Heart right ventricle (tissue), 16 donors: ENCODE measurements at places on chromosomes 11 and 22. TPM values are rescaled to one million over a fixed set of nuclear protein-coding genes. Genes with fewer than 3 reads are reported as not detected.

GRCh38 chr11:19519912-19520641 lies 192.6 kb upstream of the NAV2 start:
- H3K4me1 ChIP-seq = no peaks in the 10 kb centered on the region
- no peak overlapping the region for H3K4me3 ChIP-seq
- H3K36me3 ChIP-seq = no peaks in the 10 kb centered on the region
- H3K27ac ChIP-seq = no peak overlapping the region
- DNase-seq = peak; percentile 7
- peaks cover 3% of the 10 kb centered on the region for H3K27me3 ChIP-seq

DNA sequence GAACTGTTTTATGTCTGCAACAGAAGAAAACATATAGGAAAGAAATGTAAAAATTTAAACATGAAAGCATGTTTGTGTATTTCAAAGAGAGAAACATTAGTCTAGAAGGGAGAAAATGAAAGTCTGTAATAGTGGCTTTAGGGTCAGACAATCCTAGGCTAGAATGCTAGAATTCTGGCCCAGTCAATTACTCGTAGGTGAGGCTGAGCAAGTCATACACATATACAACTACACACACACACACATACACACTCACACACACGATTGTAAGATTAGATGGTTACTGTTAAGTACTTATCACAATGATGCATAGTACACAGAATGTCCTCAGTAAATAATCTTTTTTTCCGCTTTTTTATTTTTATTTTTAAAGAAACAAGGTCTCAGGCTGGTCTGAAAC lies 37.7 kb upstream of the PCF11 start:
- no peak overlapping the region for H3K27ac ChIP-seq
- no peaks in the 10 kb centered on the region for H3K4me1 ChIP-seq
- no peaks in the 10 kb centered on the region for H3K27me3 ChIP-seq
- no peak overlapping the region for H3K4me3 ChIP-seq
- DNase-seq = no peak
- no peaks in the 10 kb centered on the region for H3K36me3 ChIP-seq

The PES1 gene
- polyA plus RNA-seq = 26.2 TPM

GRCh38 chr11:115100706-115101105 lies 403.5 kb downstream of the CADM1 start:
- H3K27ac ChIP-seq = no peak overlapping the region
- no peaks in the 10 kb centered on the region for H3K36me3 ChIP-seq
- H3K27me3 ChIP-seq = no peaks in the 10 kb centered on the region
- H3K4me1 ChIP-seq = no peaks in the 10 kb centered on the region
- no peak for DNase-seq

DNA sequence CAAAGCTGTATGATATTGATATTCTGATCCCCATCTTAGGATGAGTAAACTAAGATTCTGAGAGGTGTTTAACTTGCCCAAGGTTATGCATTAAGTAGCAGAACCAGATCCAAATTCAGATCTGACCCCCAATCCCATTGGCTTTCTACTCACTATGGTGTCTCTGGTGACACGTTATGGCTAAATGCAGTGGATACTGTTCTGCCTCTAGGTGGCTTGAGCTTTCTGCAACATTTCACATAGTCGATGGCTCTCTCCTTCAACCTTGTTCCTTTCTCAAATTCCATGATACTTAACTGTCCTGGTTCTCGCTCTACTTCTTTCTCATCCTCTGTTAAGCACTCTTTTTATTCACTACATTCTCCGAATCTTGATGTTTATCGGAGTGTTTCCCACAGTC lies 9.4 kb downstream of the C11orf97 start:
- no peak overlapping the region for H3K27ac ChIP-seq
- no peak overlapping the region for H3K4me3 ChIP-seq
- H3K36me3 ChIP-seq = no peaks in the 10 kb centered on the region
- no peaks in the 10 kb centered on the region for H3K27me3 ChIP-seq

The POU2F3 gene
- 0.03 TPM for polyA plus RNA-seq

- no peaks in the 10 kb centered on the region for H3K36me3 ChIP-seq
- peak; percentile 75 for DNase-seq
- no peak overlapping the region for H3K4me3 ChIP-seq
- peaks cover 18% of the 10 kb centered on the region for H3K4me1 ChIP-seq
- H3K27ac ChIP-seq = peak overlapping the region; percentile 81
- no peaks in the 10 kb centered on the region for H3K27me3 ChIP-seq
Measured at GRCh38 chr22:24894998-24895397, 51.5 kb downstream of the LHFPL7 start.

The GTSE1 gene
- polyA plus RNA-seq = 0.29 TPM

The CSF2RB gene
- polyA plus RNA-seq = 0.81 TPM

DNA sequence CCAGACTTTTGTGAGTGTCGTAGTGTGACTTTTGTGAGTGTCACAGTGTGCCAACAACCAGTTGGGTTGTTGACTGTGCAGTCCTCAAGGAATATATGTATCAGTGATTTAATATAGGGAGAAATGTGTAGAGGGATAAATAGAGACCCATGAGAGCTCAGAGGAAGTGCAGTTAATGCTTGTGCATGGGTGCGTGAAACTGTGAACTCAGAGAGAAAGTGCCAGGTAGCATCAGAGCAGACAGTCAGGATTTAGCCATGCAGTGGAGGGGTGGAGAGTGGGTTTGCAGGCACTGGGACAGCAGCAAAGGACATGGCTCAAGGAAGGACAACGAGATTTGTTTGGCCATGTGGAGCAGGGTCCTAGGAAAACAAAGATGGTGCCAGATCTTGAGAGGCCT lies 33.6 kb downstream of the YWHAH start:
- no peaks in the 10 kb centered on the region for H3K4me1 ChIP-seq
- no peak for DNase-seq
- H3K4me3 ChIP-seq = no peak overlapping the region
- no peaks in the 10 kb centered on the region for H3K36me3 ChIP-seq

The IL18 gene
- 1.3 TPM for polyA plus RNA-seq

- H3K36me3 ChIP-seq = no peaks in the 10 kb centered on the region
- H3K4me3 ChIP-seq = no peak overlapping the region
- no peaks in the 10 kb centered on the region for H3K27me3 ChIP-seq
- no peak overlapping the region for H3K27ac ChIP-seq
- no peak for DNase-seq
Measured at GRCh38 chr11:86167499-86168164, 76.9 kb upstream of the EED start.

The MISFA gene
- polyA plus RNA-seq = 1.7 TPM

DNA sequence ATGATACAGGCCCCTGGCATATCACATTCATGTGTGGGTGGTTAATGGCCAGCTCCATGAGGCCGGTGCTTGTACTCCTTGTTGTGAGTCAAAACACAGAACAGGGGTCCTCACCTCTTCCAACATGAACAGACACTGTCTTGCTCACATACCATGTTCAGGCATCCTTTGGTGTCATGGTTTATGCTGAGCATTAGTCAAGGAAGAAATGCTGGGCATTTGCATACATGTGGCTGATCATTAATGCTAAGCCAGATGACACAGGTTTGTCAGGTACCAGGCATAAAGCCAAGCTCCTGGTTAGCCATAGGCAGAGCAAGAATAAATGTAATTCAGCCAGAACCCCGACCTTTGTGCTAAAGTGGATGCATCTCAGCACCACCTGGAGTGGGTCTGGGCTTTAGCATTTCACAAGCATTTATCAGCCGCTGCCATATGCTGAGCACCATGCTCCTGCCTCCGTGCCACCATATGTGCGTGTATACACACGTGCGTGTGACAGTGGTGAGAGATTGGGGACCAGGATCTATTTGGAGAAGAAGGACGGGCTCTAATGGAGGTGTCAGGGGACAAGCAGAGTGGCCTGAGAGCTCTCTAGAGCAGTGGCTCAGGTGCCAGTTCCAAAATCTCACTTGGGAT lies 55.0 kb downstream of the MICAL2 start:
- DNase-seq = no peak
- peaks cover 3% of the 10 kb centered on the region for H3K36me3 ChIP-seq
- H3K27me3 ChIP-seq = no peaks in the 10 kb centered on the region
- peak overlapping the region; percentile 74 for H3K27ac ChIP-seq
- H3K4me3 ChIP-seq = no peak overlapping the region

The FOLR3 gene
- polyA plus RNA-seq = 0.23 TPM

DNA sequence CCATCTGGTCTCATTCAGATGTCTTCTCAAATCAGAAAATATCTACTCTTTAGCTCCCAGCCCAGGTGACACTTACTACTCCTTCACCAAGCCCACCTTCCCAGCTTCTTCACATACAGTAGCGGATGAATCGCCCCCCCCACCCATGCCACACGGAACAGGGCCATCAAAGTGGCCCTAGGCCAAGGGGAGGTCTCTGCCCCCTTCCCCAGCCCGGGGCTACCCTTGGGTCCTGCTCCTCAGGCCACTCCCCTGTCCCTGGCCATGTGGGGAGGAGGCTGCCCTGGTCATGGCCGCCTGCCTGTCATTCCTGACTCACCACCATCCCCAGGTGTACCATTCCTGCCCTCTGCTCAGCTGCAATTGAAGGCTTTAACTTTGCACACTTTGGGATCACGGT lies 142.8 kb downstream of the NECTIN1 start:
- no peak for DNase-seq
- H3K27me3 ChIP-seq = peaks cover 57% of the 10 kb centered on the region
- peaks cover 16% of the 10 kb centered on the region for H3K4me1 ChIP-seq
- H3K27ac ChIP-seq = no peak overlapping the region

The PDE2A gene
- polyA plus RNA-seq = 47.6 TPM

The NCF4 gene
- polyA plus RNA-seq = 10.5 TPM

DNA sequence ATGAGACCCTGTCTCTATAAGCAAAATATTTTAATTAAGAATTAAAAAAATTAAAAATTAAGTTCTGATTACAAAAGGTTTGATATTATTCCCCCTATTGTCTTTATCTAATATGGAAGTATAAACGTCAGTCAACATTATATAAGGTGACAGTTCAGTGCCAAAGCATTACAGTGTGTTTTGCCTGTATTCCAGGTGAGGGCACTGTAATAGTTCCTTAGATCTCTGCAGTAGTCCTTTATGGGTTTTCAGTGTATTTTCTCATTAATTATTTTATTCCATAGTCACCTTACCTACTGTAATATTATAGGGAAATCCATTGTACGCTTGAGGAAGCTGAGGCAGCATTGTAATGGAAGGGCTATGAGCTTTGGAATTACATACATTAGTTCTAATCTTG lies 33.0 kb downstream of the FAR1 start:
- H3K27me3 ChIP-seq = no peaks in the 10 kb centered on the region
- no peaks in the 10 kb centered on the region for H3K36me3 ChIP-seq
- no peaks in the 10 kb centered on the region for H3K4me1 ChIP-seq
- DNase-seq = no peak

DNA sequence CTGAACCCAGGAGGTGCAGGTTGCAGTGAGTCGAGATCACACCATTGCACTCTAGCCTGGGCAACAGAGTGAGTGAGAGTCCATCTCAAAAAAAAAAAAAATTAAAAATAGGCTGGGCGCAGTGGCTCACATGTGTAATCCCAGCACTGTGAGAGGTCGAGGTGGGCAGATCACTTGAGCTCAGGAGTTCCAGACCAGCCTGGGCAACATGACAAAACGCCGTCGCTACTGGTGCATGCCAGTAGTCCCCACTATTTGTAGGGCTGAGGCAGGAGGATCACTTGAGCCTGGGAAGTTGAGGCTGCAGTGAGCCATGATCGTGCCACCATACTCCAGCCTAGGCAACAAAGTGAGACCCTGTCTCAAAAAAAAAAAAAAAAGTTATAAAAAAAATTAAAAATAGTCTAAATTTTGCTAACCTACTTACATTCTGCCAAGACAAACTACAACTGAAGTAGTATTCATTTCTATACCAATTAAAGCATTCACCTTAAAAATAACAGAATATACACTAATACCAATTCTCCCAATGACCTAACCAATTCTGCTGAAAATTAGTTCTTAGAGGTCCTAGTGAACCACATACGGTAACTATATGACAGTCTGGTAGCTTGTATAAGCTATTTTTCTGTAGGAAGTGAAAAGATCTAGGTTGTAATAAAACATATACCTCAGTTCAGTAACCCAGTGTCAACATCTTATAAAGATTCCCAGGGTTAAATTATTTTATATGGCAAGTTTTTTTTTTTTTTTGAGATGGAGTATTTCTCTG lies 7.1 kb downstream of the DDX6 start:
- no peak overlapping the region for H3K4me3 ChIP-seq
- H3K36me3 ChIP-seq = no peaks in the 10 kb centered on the region

GRCh38 chr22:46275455-46276122 lies 7.8 kb downstream of the TTC38 start:
- H3K4me1 ChIP-seq = peaks cover 24% of the 10 kb centered on the region
- H3K27ac ChIP-seq = no peak overlapping the region
- no peaks in the 10 kb centered on the region for H3K27me3 ChIP-seq
- no peak overlapping the region for H3K4me3 ChIP-seq

The OR51B2 gene
- not detected for polyA plus RNA-seq

The HEPHL1 gene
- polyA plus RNA-seq = not detected

The NRIP3 gene
- not detected for polyA plus RNA-seq

GRCh38 chr11:35218956-35219355 lies 80.0 kb downstream of the CD44 start:
- H3K4me3 ChIP-seq = no peak overlapping the region
- peaks cover 8% of the 10 kb centered on the region for H3K4me1 ChIP-seq
- peaks cover 84% of the 10 kb centered on the region for H3K36me3 ChIP-seq
- DNase-seq = no peak
- H3K27me3 ChIP-seq = no peaks in the 10 kb centered on the region

DNA sequence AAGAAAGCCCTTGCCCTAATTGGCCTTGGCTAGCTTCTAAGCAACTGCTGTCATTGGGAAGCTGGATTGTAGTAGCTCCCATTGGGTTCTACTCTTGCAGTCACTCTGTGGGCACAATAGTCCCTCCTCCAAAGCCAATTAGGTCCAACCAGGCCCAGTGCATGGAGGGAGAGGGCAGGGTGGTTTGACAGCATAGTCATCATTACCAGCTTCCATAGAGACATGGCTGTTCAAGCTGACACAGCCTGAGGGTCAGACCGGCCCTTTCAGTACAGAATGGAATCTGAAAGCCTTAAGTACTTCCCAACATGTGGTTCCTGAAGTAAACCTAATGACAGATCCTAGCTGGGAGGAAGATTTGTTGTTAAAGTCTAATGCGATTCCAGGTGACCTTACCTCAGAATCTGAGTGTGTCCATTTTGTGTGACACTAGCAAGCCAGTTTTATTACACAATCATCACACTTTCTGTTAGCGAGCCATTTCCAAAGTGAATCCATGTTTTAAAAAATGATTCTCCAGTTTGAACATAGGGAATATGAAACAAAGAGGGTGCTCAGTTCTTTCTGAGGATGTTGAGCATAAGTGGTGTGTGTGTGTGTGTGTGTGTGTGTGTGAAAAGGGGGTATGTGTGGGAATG lies 6.9 kb downstream of the PLET1 start:
- no peaks in the 10 kb centered on the region for H3K27me3 ChIP-seq
- no peaks in the 10 kb centered on the region for H3K36me3 ChIP-seq
- H3K27ac ChIP-seq = no peak overlapping the region
- no peak overlapping the region for H3K4me3 ChIP-seq

DNA sequence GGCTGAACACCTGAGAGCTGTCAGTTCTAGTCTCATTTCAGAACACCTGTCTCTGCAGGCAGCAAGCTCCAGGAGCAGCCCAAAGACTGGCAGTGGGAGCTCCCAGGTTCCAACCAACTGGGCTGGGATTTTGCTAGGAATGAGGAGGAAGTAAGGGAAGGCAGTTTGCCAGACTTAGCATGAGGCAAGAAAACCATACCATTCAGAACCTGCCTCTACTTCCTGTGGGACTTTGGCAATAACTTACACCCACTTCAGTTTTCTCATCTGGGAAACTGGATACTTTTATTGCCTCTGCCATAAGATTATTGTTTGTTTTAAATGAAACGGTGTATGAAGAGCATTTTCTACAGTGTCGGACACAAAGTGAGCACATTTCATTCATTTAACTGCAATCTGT lies 363.7 kb upstream of the ISX start:
- no peak for DNase-seq
- no peaks in the 10 kb centered on the region for H3K27me3 ChIP-seq
- no peaks in the 10 kb centered on the region for H3K36me3 ChIP-seq
- no peak overlapping the region for H3K27ac ChIP-seq

The CCDC87 gene
- polyA plus RNA-seq = 0.22 TPM

GRCh38 chr11:101618709-101619108 lies 34.9 kb upstream of the TRPC6 start:
- no peak overlapping the region for H3K4me3 ChIP-seq
- no peaks in the 10 kb centered on the region for H3K36me3 ChIP-seq
- H3K27ac ChIP-seq = no peak overlapping the region
- H3K27me3 ChIP-seq = no peaks in the 10 kb centered on the region
